ENCODE measurements at places on chromosomes 16 and 17.
A peak's percentile ranks its signal among the peaks of the same experiment; 100 is the strongest.

DNA sequence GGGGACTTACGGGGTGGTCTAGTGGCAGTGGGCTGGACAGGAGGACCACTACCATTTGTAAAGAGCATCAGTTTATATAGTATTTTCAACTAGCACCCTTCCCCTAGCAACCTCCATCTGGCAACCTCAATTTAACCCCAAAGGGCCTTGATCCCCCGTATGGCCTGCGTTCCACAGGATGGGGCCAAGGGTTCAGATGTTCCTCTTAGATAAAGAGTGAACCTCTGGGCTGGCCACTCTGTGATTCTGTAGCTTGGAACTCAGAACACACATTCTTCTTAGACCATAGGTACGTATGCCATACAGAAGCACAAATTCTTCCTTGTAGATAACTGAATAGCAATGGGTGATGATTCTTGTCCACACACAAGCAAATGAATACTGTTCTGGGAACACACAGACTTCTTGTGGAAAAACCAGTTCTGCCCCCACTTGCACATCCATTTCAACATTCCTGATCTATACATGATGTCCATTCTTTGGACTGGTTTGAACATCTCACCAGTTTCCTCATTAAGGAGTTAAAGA lies 1.9 kb upstream of the GGA2 start:
- DNase-seq = no peak
- H3K27ac ChIP-seq = no peak overlapping the region
- no peaks in the 10 kb centered on the region for H3K27me3 ChIP-seq
- H3K4me3 ChIP-seq = no peak overlapping the region
- no peaks in the 10 kb centered on the region for H3K36me3 ChIP-seq
- H3K4me1 ChIP-seq = no peaks in the 10 kb centered on the region

GRCh38 chr16:46428108-46429061 lies 192.8 kb downstream of the SHCBP1 start:
- H3K36me3 ChIP-seq = no peaks in the 10 kb centered on the region
- no peaks in the 10 kb centered on the region for H3K4me1 ChIP-seq
- DNase-seq = peak; percentile 19
- H3K27me3 ChIP-seq = no peaks in the 10 kb centered on the region
- no peak overlapping the region for H3K4me3 ChIP-seq
- no peak overlapping the region for H3K27ac ChIP-seq

DNA sequence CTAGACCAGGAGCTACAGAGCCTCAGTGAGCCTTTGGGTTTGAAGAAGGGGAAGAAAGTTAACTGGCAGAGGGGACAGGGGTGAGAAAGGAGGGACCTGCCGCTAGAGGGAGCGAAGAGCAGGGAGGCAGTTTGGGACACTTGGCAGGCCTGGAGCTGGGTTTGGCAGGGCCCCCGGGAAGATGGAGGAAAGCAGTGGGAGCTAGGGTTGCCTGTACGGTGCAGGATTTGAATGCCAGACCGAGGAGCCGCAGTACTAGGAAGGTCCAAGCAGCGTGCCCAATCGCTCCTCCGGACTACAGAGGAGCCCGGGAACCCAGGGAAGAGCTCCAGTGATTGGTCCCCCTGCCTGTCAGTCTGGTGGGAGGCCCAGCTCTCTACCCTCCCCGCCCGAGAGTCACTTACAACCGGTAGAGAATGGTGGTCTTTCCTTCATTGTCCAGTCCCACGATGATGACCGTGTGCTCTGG lies 1.3 kb downstream of the ARL5C start:
- peaks cover 5% of the 10 kb centered on the region for H3K4me1 ChIP-seq
- DNase-seq = no peak
- H3K27ac ChIP-seq = no peak overlapping the region
- no peaks in the 10 kb centered on the region for H3K27me3 ChIP-seq
- H3K36me3 ChIP-seq = no peaks in the 10 kb centered on the region
- peak overlapping the region; percentile 2 for H3K4me3 ChIP-seq

DNA sequence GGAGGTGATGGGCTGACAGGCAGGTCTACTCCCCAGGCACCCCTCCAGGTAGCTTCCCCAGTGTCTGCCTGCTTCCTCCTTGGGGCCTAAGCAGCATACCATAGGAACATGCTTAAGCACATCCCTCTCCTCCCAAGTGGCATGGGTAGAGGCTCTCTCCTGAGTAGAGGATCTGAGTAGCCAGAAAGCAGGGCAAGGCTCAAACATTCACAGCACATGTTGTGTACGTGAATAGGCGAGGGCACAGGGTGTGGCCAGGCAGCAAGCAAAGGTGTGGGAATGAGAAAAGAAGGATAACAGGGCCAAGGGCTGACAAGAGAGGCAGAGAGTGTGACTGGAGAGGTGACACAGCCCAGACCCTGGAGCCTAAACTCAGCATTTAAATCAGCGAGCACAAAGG lies 29.7 kb upstream of the GFOD2 start:
- peaks cover 9% of the 10 kb centered on the region for H3K36me3 ChIP-seq
- no peaks in the 10 kb centered on the region for H3K27me3 ChIP-seq
- H3K4me3 ChIP-seq = no peak overlapping the region
- H3K27ac ChIP-seq = no peak overlapping the region
- no peak for DNase-seq

- no peak for DNase-seq
- H3K4me3 ChIP-seq = no peak overlapping the region
- no peaks in the 10 kb centered on the region for H3K36me3 ChIP-seq
- H3K27me3 ChIP-seq = peaks cover 3% of the 10 kb centered on the region
These were observed 34.5 kb downstream of the TOX3 start for GRCh38 chr16:52512297-52512987.

GRCh38 chr16:67346341-67346740 lies 19.7 kb downstream of the LRRC36 start:
- H3K4me3 ChIP-seq = no peak overlapping the region
- H3K27me3 ChIP-seq = no peaks in the 10 kb centered on the region
- H3K4me1 ChIP-seq = peaks cover 6% of the 10 kb centered on the region
- no peaks in the 10 kb centered on the region for H3K36me3 ChIP-seq
- DNase-seq = no peak
- no peak overlapping the region for H3K27ac ChIP-seq

DNA sequence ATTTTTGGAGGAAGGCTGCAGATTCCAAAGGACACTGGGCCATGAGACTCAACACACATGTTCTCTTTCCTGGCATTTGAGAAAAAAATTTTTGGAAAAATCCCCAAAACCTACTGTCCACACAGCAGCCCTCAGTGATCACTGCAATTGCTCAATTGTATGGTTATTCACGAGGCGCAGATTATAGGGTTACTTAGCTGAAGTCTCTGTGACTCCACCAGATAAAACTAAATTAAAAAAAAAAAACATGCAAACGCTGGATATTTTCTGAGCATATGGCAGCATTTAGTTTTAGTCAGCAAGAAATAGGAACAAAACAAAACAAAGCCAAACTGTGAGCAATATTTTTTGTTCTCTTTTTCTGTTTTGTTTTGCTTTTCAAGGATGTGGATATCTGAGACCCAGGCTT lies 83.8 kb upstream of the FAM20A start:
- no peak overlapping the region for H3K4me3 ChIP-seq
- no peaks in the 10 kb centered on the region for H3K36me3 ChIP-seq
- no peaks in the 10 kb centered on the region for H3K4me1 ChIP-seq
- no peaks in the 10 kb centered on the region for H3K27me3 ChIP-seq
- no peak overlapping the region for H3K27ac ChIP-seq

GRCh38 chr16:15572329-15573001 lies 70.5 kb downstream of the MARF1 start:
- H3K27ac ChIP-seq = peak overlapping the region; percentile 45
- no peak overlapping the region for H3K4me3 ChIP-seq
- H3K4me1 ChIP-seq = peaks cover 28% of the 10 kb centered on the region
- no peak for DNase-seq
- H3K36me3 ChIP-seq = no peaks in the 10 kb centered on the region

DNA sequence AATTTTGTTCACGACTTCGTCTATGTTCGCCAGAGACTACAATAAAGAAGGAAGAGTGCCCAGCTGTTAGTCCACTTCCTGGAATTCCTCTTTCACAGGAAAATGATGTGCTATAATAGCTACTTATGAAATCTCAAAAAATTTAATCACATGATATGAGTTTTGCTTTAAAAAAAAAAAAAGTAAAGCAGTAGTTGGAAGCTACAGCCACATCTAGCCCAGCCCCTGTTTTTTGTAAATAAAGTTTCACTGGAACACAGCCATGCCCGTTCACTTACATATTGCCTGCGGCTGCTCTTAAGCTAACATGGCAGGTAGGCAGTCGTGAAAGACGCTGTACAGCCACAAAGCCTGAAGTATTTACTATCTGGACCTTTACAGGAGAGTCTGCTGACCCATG lies 15.3 kb downstream of the VPS53 start:
- H3K27me3 ChIP-seq = no peaks in the 10 kb centered on the region
- no peak overlapping the region for H3K4me3 ChIP-seq
- peaks cover 60% of the 10 kb centered on the region for H3K36me3 ChIP-seq
- DNase-seq = no peak
- H3K4me1 ChIP-seq = peaks cover 6% of the 10 kb centered on the region
- no peak overlapping the region for H3K27ac ChIP-seq

DNA sequence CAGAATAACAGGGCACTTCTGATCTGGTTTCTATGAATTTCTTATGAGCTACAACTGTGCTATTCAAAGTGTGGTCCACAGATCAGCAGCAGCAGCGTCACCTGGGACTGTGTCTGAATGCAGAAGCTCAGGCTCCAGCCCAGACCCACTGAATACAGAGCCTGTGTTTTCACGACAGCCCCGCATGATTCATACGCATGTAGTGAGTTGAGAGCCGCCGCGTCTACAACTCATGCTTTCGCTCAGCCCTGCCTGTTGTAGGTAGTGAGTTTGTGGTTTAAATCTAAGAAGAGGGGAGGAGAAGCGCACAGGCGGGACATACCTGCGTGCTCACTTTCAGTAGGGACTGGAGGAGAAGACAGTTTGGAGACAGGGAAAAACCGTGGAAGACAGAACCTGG lies 28.5 kb upstream of the ELAC2 start:
- no peak overlapping the region for H3K4me3 ChIP-seq
- no peaks in the 10 kb centered on the region for H3K36me3 ChIP-seq
- no peaks in the 10 kb centered on the region for H3K4me1 ChIP-seq
- no peak overlapping the region for H3K27ac ChIP-seq
- H3K27me3 ChIP-seq = peaks cover 5% of the 10 kb centered on the region
- no peak for DNase-seq

DNA sequence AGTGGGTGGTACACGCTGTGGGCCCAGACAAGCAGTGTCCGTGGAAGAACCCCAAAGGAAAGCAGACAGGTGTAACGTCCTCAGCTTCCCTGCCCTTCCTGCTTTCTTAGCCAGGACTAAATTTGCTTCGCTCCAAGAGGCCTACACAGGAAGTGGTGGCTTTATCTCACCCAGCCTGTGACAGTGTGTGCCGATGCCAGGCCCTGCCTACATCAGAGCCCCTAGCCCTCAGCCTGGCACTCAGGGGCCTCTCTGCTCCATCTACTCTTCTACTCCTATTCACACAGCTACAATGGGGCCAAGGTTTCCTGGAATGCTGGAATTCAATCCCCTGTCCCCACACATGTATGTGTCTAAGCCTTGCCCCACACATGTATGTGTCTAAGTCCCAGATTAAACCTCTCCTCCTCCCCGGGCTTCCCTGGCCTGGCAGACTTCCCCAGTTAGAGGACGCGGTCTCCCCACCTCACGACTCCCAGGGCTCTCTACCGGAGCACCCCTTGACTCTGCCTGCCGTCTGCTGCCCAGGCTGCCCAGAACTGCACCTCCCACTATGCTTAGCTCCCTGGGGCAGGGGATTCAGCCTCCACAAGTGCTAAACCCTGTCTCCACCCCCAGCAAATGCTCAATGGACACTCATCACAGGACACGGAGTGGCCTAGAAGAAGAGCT lies 8.2 kb downstream of the PGAP3 start:
- H3K4me3 ChIP-seq = no peak overlapping the region
- no peak overlapping the region for H3K27ac ChIP-seq
- DNase-seq = no peak
- no peaks in the 10 kb centered on the region for H3K36me3 ChIP-seq
- no peaks in the 10 kb centered on the region for H3K27me3 ChIP-seq

DNA sequence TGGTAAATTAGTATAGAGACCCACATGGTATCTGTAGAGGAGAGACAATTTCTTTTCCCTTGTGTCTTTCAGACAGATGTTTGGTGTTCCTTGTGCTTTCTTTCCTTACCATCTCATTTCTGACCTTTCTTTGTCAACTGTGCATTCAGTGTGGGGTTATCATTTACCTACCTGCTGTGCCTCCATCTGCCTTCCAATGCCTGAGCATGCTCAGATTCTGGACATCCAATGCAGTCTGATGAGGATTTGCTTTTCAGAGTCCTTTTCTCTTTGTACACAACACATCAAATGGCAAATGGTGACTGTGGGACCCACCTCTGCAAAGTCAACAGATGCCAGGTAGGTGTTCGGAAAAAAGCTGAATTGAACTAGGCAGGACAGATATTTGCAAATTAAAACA lies 364.8 kb downstream of the CA10 start:
- H3K4me3 ChIP-seq = no peak overlapping the region
- no peaks in the 10 kb centered on the region for H3K4me1 ChIP-seq
- H3K36me3 ChIP-seq = no peaks in the 10 kb centered on the region
- peaks cover 8% of the 10 kb centered on the region for H3K27me3 ChIP-seq

- no peaks in the 10 kb centered on the region for H3K27me3 ChIP-seq
- peaks cover 20% of the 10 kb centered on the region for H3K36me3 ChIP-seq
- no peak overlapping the region for H3K27ac ChIP-seq
- no peak for DNase-seq
These were observed 2.6 kb downstream of the BBS2 start for GRCh38 chr16:56517206-56517605.

- no peaks in the 10 kb centered on the region for H3K36me3 ChIP-seq
- DNase-seq = no peak
- H3K27me3 ChIP-seq = no peaks in the 10 kb centered on the region
- H3K4me3 ChIP-seq = no peak overlapping the region
These were observed 304.3 kb downstream of the HS3ST4 start for GRCh38 chr16:25996052-25996451.

- H3K27ac ChIP-seq = peak overlapping the region; percentile 0
- DNase-seq = no peak
- H3K4me1 ChIP-seq = peaks cover 4% of the 10 kb centered on the region
- no peak overlapping the region for H3K4me3 ChIP-seq
- H3K27me3 ChIP-seq = no peaks in the 10 kb centered on the region
- H3K36me3 ChIP-seq = peaks cover 65% of the 10 kb centered on the region
These were observed 35.8 kb downstream of the AMFR start for GRCh38 chr16:56389554-56389953.

- H3K36me3 ChIP-seq = no peaks in the 10 kb centered on the region
- H3K27me3 ChIP-seq = peaks cover 14% of the 10 kb centered on the region
These were observed 205.5 kb upstream of the MON1B start for GRCh38 chr16:76985392-76986045.
